ENCODE measurements at places on chromosomes 3 and 15. TPM values are rescaled to one million over a fixed set of nuclear protein-coding genes. Genes with fewer than 3 reads are reported as not detected.
A peak's percentile ranks its signal among the peaks of the same experiment; 100 is the strongest.

Gene AADACL2
- not detected for total RNA-seq

Gene UROC1
- total RNA-seq = not detected

Gene PLA2G4E
- total RNA-seq = not detected

Gene IQCF5
- total RNA-seq = not detected

DNA sequence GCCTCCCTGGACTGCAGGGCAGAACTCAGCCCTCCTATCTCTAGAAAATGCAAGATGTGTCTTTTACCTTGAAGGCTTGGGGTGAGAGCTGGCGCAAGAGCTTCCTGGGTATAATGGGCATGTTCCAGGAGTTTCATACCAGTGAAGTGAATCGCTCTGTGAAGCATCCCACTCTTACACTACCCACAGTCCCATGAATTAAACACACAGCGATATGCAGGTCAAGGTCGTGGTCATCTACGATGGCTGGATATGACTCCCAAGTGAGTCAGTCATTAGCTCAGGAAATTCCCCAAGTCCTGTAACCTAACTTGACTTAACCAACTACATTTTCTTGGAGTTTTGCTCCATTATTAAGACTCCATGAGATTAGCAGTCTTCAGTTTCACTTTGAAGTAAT lies 439.7 kb downstream of the NTRK3 start:
- peak; percentile 26 for DNase-seq

- DNase-seq = no peak
Measured at GRCh38 chr3:89877230-89877629, 769.8 kb downstream of the EPHA3 start.

- no peak for DNase-seq
Measured at GRCh38 chr3:141790171-141790570, 27.0 kb downstream of the GRK7 start.
